ENCODE measurements at places on chromosomes 11 and 22. TPM values are rescaled to one million over a fixed set of nuclear protein-coding genes. Genes with fewer than 3 reads are reported as not detected.
A peak's percentile ranks its signal among the peaks of the same experiment; 100 is the strongest.

- peak; percentile 21 for DNase-seq
Observed at GRCh38 chr22:27885977-27886842, 32.8 kb downstream of the PITPNB start.

GRCh38 chr11:8809241-8809938 is 101.6 kb upstream of the AKIP1 start:
- no peak for DNase-seq

Gene SF3A1
- 298 TPM for total RNA-seq

Gene MPST
- total RNA-seq, result 14.2 TPM

Gene OSBPL5
- total RNA-seq, result 7.0 TPM

Gene PRR33
- total RNA-seq, result not detected

Gene P4HA3
- not detected for total RNA-seq

Gene RBM14
- total RNA-seq, result 85.6 TPM

Gene IGLL1
- total RNA-seq, result not detected

Gene RFPL3
- total RNA-seq, result not detected
